ENCODE measurements at places on chromosomes 16 and 17.

DNA sequence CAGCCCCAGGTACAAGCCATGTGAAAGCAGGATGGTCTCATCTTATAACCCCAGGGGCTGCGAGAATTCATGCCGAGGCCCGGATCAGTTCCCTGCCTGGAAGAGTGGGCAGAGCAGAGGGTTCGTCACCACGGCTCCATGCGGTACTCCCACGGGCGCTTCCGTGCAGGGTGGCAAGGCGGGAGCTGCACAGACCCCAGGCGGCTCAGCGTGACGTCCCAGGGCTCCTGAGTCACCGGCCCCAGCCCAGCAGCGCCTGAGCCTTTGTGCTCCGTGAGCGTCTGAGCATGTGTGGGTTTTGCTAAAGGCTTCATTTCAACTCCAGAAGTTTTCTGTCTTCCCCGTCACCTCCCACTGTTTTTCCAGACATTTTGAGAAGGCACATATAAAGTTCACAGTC is 71.2 kb upstream of the CHMP6 start:
- H3K27ac ChIP-seq: no peak overlapping the region
- no peaks in the 10 kb centered on the region for H3K4me1 ChIP-seq
- H3K36me3 ChIP-seq: peaks cover 16% of the 10 kb centered on the region
- no peak overlapping the region for H3K4me3 ChIP-seq

DNA sequence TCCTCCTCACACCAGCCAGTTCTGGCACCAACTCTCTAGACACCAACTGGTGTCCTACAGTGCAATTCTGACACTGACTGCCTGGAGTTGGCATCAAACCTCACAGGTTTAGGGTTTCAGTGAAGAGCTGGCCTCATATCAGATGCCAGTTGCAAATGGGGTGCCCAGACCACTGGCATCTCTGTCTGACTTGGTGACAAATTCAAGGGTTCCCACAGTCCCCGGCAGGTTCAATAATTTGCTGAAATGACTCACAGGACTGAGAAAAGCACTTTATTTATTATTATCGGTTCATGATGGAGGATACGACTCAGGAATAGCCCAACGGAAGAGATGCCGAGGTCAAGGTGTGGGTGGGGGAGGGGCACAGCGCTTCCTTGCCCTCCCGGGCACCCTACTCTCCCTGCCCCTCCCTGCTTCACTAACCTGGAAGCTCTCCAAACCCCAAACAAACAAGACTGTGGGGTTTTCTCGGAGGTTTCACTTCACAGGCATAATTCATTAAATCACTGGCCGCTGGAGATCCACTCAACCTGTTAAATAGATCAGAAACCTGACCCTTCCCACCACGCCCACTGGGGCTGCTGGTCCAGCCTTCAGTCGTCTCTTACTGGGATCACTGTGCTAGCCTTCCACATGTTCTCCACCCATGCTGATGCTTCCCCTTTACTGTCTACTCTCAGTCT is 1.7 kb upstream of the NLRP1 start:
- no peak overlapping the region for H3K4me3 ChIP-seq
- peak overlapping the region; percentile 88 for H3K27ac ChIP-seq
- peaks cover 14% of the 10 kb centered on the region for H3K36me3 ChIP-seq
- peaks cover 58% of the 10 kb centered on the region for H3K4me1 ChIP-seq
- no peaks in the 10 kb centered on the region for H3K27me3 ChIP-seq

DNA sequence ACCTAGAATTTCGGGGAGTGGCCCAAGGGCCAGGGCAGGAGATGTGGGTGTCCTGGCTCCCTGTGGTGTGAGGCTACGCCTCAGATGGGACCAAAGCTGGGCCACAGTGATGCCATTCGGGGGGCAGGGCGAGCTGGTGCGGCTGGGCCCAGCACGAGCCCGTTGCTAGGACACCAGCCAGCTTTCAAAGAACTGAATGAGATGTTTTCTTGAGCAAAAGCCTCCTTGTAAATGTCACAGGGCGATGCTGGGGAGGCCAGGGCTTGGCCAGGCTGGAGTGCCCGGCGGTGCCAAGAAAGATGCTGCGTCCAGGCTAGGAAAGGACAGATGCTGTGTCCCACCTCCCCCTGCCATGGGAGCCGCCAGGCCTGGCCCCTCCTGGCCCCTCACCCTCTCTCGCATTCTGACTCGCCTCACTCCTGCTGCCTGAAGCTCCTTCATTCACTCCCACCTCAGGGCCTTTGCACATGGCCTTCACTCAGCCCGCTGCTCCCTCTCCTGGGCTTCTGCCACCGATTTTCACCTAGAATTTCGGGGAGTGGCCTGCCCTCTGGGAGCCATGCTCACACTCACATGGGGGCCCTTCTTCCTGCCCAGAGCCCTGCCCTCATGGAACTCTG is 39.1 kb downstream of the CPNE2 start:
- no peaks in the 10 kb centered on the region for H3K27me3 ChIP-seq
- H3K4me3 ChIP-seq: no peak overlapping the region
- peaks cover 90% of the 10 kb centered on the region for H3K4me1 ChIP-seq
- no peak for DNase-seq
- H3K36me3 ChIP-seq: no peaks in the 10 kb centered on the region
- H3K27ac ChIP-seq: peak overlapping the region; percentile 12

DNA sequence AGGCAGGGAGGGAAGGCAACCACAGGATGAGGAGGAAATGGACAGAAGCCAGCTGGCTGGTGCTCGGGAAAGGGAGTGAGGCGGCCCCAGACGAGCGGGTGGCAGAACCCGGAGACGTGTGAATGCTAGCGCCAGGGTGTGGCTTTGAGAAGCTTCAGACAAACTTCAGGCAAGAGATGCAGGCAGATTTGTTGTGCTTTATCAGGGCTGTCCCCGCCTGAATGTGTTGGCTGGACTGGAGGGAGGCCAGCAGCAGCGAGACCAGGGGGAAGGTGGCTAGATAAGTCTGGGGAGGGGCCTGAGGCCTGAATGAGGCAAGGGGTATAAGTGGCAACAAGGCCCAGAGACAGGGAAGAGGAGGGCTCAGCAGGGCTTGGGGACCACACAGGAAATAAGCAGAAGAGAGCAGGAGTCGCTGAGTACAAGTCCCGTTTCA is 22.0 kb downstream of the CAMKK1 start:
- H3K27me3 ChIP-seq: no peaks in the 10 kb centered on the region
- H3K4me3 ChIP-seq: no peak overlapping the region
- DNase-seq: no peak
- no peaks in the 10 kb centered on the region for H3K36me3 ChIP-seq

- no peaks in the 10 kb centered on the region for H3K27me3 ChIP-seq
- peaks cover 22% of the 10 kb centered on the region for H3K4me1 ChIP-seq
- peaks cover 8% of the 10 kb centered on the region for H3K36me3 ChIP-seq
- H3K4me3 ChIP-seq: peak within 1 kb of the TSS; percentile 63
- DNase-seq: peak; percentile 90
Observed at GRCh38 chr16:31094424-31095120, at the start of gene VKORC1. Gene VKORC1, minus strand, starts transcription at chr16:31094797. Its CDS starts 68 bp downstream, at chr16:31094729.

DNA sequence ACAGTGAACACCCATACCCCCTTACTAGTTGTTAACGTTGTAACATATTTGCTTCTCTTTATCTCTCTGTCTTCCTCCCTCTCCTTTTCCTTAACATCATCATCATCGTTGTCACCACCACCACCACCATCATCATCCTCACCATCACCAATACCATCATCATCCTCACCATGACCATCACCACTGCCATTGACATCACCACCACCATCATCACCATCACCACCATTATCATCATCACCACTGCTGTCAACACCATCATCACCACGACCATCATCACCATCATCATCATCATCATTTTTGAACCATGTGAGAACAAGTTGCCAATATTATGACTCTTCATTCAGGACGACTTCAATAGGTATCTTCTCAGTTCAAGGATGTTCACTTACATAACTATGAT is 35.5 kb downstream of the SHISA6 start:
- no peak overlapping the region for H3K27ac ChIP-seq
- no peaks in the 10 kb centered on the region for H3K4me1 ChIP-seq
- H3K4me3 ChIP-seq: no peak overlapping the region
- H3K36me3 ChIP-seq: no peaks in the 10 kb centered on the region
- no peaks in the 10 kb centered on the region for H3K27me3 ChIP-seq
- DNase-seq: no peak

- H3K36me3 ChIP-seq: no peaks in the 10 kb centered on the region
- H3K27me3 ChIP-seq: no peaks in the 10 kb centered on the region
- no peak overlapping the region for H3K27ac ChIP-seq
- no peak overlapping the region for H3K4me3 ChIP-seq
- no peak for DNase-seq
Observed at GRCh38 chr16:21639493-21639892, 12.9 kb downstream of the IGSF6 start.

Data from CD4-positive, alpha-beta memory T cell (primary cell).